Left renal pelvis (tissue), 4 donors: ENCODE measurements at places on chromosomes 7 and 10.

DNA sequence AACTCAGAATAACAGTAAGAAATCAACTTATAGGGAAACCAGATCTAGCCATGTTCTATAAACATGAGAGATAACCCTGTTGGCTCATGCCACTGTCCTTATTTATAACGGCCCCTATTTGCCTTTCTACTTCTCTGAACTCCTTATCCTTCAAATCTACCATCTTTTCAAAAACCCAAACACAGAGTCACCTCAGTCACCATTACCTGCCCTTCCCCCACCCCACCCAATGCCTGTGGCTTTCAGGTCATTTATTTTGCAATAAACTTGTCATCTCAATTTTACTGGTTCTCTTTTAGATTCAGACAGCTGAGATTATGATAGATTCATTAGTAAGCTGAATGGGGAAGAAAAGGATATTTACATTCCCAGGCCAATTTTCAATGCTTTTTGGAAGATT lies 53.6 kb downstream of the KMT2C start:
- no peak for DNase-seq

DNA sequence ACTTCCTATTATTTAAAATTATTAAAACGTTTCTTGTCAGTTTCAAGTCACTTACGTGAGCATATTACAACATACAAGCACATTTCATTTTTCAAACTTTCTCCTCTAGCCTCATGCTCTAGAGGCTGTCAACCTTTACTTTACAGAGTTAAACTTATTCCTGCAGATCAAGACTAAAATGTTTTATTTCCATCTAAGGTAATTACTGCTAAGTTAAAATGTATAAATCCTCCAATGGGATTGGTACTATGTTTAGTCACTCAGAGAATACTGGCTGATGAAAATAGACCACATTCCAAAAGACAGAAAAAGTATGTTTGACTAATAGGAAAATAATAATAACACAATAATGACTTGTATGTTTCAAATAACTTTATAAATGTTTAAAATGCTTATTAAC lies 8.4 kb upstream of the TRDMT1 start:
- DNase-seq, result no peak

GRCh38 chr10:131736321-131736980 lies 164.4 kb upstream of the PPP2R2D start:
- no peak for DNase-seq

GRCh38 chr7:16670021-16670420 lies 24.0 kb downstream of the BZW2 start:
- no peak for DNase-seq

GRCh38 chr7:31875424-31875823 lies 188.4 kb downstream of the PPP1R17 start:
- DNase-seq, result no peak

DNA sequence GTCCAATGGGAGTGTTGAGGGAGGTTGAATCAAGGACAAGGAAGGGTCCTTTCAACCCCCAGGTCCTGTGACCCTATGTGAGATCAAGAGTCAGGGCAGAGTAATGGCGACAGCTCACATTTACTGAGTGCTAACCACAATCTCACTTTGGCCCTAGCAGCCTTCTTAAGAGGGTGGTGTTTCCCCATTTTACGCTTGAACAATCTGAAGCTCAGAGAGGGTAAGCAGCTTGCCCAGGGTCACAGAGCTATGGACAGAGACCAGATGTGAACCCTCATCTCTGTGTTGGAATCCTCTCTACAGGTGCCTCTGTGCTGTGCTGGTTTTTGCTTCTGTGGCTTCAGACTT lies 102.0 kb downstream of the GRK5 start:
- DNase-seq, result no peak

DNA sequence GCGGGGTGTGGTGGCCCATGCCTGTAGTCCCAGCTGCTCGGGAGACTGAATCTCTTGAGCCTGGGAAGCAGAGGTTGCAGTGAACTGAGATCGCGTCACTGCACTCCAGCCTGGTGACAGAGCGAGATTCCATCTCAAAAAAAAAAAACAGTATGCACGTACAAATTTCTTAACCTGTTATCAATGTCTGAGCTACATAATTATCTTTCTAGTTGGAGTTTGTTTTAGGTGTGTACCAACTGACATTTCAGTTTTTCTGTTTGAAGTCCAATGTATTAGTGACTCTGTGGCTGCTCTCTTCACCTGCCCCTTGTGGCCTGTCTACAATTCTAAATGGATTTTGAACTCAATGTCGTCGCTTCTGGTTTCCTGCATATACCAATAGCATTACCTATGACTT lies 40.3 kb downstream of the CD36 start:
- no peak for DNase-seq

- DNase-seq, result no peak
These were observed 300.5 kb downstream of the C7orf25 start for GRCh38 chr7:42611289-42611928.

- no peak for DNase-seq
These were observed at the start of gene FOXP2 for GRCh38 chr7:114414156-114415063. FOXP2 (plus strand) TSS chr7:114414815; CDS start chr7:114426512, 11,697 bp downstream.

- no peak for DNase-seq
These were observed 2.0 kb upstream of the HEPACAM2 start for GRCh38 chr7:93228302-93228701.

DNA sequence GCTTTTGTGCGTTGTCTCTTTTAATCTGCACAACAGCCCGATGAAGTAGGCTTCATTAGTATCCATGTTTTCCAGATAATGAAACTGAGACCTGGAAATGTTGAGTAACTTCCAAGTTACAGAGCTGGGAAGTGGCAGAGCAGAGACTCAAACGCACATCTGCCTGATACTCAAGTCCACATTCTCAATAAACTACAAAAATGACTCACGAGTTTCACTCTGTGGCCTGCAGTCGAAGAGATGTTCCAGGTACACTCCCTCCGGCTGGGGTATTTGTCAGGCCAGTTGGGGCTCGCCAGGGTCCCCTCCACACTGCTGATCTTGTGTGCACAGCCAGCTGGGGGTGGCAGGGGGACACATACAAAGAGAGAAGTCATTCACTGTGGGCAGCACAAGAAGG lies 17.7 kb upstream of the OPALIN start:
- DNase-seq, result no peak

DNA sequence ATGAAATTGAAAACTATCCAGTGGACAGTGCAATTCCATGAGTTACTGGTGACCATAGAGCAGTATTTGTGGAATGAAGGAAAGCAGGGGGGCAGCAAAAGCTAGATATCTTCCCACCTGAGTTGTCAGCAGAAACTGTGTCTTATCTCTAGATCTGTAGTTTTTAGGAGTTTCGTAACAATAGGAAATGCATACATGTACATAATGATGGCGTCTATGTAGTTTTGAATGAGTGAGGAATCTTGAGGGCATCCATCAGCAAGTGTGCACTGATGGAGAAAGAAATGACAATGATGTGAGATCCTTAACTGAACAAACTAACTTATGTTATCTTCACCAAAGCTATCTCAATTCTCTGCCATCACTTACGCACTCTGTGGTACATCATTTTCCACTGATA lies 114.5 kb downstream of the LRRC4 start:
- DNase-seq, result no peak

DNA sequence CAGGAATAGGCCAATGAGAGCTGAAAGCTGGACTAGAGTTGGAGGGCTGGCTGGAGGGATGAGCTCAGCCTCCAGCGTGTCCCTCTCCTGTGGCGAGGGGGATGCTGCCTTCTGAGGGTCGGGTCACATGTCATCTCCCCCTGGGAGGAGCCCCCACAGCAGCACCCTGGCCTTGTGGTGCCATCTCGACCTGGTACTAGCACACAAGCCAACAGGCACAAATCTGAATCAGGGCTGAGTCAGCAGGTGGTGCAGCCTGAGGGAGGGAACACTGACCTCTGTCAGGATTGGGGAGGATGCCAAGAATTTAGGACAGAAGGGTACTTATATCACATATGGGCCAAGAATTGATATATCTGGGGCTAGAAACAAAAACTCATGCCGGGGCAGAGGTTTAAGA lies 280.4 kb downstream of the CELF2 start:
- no peak for DNase-seq

- no peak for DNase-seq
These were observed 668.2 kb downstream of the KCNMA1 start for GRCh38 chr10:76969366-76969948.

DNA sequence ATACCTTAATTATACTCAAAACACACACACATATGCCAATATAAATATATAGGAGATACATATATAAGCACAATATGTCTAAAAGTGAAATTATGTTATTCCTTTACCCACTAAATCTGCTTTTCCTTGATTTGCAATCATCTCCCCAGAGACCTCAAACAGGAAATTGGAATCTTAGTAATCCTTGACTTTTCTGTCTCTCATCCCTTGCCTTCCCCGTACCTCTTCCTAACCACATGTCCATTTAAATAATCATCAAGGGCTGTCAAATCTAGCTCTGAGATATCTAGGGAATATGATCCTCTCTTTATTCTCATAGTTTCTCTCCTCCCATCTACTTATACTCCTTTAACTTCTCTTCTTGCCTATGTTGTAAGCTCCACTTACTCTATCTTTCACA lies 336.6 kb downstream of the HGF start:
- no peak for DNase-seq

GRCh38 chr10:77907900-77908717 lies 18.4 kb downstream of the DLG5 start:
- DNase-seq, result no peak

DNA sequence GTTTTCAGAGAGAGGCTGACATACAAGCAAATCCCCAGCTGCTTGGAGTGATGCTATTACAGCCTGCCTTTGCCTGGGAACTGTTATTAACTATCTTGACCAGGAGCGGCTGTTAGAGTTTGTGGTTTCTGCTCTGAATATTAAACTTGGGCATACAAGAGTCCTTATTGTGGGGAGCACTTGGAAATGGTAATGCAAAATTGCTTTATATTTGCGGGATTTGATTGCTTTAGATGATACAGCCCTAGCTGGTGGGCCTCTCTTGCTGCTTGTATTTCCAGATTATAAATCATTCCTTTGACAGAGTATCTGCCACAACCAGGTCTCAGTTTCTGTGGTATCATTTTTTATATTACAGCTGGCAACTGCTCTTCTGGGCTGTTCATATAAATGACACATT lies 101.9 kb upstream of the FAM204A start:
- DNase-seq, result no peak

GRCh38 chr7:100623951-100624824 lies 11.8 kb downstream of the MOSPD3 start:
- DNase-seq, result no peak

DNA sequence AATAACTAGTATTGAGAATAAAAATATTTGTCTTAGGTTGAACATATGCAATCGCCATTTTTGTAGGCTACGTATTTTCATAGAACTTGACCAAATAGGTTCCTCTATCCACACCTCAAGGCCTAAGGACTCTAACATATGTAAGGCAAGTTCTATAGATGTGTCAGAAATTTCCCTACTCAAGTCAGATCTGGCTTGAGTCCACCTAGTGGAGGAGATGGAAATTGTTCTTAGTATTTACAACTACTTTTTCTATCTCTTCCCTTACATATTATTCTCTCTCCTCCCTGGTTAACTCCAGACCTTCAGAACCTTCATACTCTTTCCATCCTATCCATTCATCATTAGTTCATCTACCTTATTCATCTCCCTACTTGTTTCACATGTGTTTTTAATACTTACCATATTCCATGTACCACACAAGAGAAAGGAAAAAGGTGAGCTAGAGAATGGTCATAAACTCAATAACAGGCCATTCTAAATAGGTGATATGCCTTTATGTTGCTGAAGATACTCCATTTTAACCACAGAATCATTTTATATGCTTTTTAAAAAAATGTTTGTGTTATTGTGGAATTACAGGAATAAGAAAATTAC lies 174.5 kb upstream of the HDAC9 start:
- peak; percentile 31 for DNase-seq

DNA sequence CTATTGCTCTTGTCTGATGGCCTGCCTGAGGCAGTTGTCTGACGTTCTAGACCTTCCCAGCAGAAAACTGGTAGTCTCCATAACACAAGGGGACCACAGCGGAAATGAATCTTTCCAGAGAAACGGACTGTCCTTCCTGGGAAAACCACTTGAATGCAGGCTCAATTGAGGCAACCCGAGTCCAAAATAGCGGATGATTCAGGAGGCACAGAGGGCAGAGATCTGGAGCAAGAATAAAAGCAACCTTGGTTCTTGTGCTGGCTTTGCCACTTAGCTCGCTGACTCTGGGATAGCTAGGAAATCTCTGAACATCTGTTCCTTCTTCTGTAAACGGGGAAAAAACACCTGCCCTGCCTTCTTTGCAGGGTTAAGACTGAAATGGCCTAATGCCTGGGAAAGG lies 178.8 kb downstream of the NEURL1 start:
- DNase-seq, result no peak

- DNase-seq, result no peak
These were observed 32.3 kb upstream of the WDFY4 start for GRCh38 chr10:48652344-48652743.

DNA sequence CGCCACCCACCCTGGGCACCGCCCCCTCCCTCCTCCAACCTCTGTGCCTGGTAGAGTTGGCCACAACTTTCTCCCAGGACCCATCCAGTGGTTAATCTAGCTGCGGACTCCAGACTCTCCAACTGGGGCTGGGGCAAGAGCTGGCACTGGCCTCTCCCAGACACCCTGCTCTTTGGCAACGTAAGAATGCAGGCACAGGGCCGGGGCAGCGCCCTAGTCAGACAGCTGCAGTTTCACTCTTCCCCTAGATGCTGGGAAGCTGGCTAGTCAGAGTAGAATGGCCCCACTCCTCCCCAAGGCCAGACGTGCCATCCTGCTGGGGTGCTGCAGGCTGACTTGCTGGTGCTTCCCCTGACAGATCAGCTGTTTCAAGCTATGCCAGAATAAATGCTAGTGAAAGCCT lies 22.1 kb downstream of the HSPA12A start:
- no peak for DNase-seq

- DNase-seq, result peak; percentile 4
These were observed 76.7 kb downstream of the SKAP2 start for GRCh38 chr7:26787701-26788100.

GRCh38 chr10:130233035-130233360 lies 96.8 kb downstream of the GLRX3 start:
- DNase-seq, result no peak

- no peak for DNase-seq
These were observed 283.3 kb upstream of the SEMA3A start for GRCh38 chr7:84477786-84478478.
